ENCODE measurements at places on chromosomes 11 and 22.

DNA sequence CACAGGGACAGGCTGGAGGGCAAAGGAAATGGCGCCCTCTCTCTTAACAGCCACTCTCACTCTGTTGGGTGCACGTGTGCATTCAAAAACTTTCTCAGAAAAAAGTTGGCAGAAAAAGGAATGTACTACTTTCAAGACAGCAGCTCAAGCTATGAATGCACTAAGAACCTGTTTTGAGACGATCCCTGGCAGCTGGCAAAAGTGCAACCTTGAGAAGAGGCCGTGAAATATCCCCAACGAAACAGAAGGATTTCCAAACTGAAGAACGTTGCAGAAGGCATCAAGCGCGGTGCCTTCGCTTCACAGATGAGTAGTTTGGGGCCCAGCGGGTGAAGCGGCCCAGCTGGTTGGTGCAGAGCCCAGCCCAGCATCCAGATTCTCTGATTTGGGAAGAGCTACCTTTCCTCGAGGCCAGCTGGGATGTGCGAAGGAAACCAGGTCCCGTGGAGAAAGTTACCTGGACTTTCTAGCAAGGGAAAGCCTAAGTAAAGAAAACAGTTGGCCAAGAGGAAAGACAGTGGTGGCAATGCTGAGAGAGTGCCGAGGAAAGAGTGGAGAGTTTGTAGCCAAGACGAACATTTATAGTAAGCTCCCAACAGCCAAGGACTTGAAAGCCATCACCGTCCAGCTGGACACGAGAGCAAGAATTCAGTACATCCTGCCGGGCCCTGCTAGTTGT, 16.3 kb downstream of the IFT27 start:
- DNase-seq = no peak

DNA sequence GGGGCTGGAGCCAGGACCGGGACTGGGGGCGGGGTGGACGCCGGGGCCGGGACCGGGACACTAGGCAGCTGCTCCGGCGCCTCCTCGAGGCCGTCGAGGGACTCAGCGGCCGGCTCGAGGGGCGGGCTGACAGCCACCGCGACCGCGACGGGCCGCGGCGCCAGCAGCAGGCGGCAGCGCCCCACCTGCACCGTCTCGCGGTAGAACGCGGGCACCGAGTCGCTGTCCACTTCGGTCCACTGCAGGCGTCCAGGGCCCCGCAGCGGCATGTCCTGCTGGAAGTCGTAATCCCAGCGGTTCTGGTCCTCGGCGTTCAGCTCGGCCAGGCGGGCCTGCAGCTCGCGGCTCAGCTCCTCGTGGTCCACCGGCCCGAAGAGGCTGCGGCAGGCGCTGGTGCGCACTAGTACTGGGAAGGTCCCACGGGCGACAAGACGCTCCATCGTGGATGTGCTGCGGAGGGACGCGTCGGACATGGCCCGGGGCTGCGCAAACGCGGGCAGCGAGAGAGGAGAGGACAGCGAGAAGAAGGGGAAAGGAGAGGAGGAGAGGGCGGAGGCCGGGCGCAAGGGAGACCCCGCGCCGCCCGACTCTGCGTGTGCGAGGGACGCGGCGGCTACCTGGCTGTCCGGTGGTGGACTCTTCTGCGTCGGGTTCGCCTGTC, 428 bp downstream of the CDKN1C start:
- peak; percentile 9 for DNase-seq

GRCh38 chr11:61895046-61895717, 3.8 kb upstream of the FADS3 start:
- no peak for DNase-seq

GRCh38 chr22:25668437-25668836, 73.6 kb upstream of the MYO18B start:
- DNase-seq = no peak

DNA sequence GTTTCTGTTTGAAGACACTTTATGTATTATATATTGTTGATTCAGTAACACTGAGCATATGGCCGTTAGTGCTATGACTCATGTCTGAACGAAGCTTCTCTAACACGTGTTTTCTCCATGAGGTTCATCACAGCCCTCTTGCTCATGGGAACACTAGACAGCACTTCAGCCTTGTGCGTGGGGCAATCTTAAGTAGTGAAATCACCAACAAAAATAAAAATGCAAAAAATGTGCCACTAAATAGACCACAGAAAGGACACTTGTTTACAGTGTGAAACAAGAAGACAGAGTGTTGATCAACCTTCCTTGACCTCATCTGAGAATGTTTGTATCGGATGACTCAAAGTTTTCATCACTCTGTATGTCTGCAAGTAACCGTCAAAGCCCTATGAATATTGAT, 94.5 kb downstream of the FDX1 start:
- peak; percentile 26 for DNase-seq

GRCh38 chr22:41801147-41801819, 804 bp downstream of the CCDC134 start:
- no peak for DNase-seq

DNA sequence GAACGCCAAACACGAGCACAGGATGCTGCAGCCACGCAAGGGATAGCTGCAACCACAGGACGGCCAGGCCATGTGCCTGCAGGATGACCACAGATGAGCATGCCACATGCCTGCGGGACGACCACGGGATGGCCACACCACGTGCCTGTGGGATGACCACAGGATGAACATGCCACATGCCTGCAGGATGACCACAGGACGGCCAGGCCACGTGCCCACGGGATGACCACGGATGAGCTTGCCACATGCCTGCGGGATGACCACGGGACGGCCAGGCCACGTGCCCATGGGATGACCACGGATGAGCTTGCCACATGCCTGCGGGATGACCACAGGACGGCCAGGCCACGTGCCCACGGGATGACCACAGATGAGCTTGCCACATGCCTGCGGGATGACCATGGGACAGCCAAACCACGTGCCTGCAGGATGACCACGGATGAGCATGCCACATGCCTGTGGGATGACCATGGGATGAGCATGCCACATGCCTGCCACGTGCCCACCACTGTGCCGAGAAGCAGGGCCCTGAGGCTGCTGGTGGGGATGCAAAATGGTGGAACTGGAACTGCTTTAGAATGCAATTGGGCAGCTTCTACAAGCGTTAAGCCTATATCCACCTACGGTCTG, 12.8 kb upstream of the MOB2 start:
- no peak for DNase-seq

GRCh38 chr11:111384494-111384893, 5.4 kb upstream of the POU2AF1 start:
- no peak for DNase-seq

DNA sequence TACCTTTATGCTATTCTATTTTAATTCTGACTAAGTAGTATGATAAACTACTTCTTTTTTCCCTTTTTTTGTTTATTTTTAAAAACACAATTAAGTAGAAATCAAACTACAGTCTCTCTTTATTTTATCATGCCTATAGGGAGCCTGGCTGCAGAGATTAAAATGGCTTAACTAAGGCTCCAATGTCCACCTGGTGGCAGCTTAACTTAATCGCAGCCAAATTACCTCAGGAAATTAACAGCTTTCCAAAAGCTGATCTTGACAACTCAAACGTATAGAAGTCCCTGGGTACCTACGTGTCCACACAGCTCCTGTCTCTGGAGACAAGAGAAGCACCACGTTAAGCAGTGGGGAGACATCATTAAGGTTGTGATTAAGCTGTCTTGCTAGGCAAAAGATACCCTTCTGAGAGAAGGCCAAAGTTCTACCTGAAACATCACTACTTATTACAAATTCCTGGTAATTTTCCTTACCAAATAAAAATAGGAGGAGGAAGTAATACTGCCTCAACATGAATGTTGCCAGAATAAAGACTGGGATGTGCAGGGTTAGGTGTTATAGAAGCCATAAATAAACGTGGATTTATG, 63.2 kb upstream of the SNX19 start:
- DNase-seq = no peak

- no peak for DNase-seq
Measured at GRCh38 chr11:93689240-93689639, 27.8 kb downstream of the CEP295 start.

DNA sequence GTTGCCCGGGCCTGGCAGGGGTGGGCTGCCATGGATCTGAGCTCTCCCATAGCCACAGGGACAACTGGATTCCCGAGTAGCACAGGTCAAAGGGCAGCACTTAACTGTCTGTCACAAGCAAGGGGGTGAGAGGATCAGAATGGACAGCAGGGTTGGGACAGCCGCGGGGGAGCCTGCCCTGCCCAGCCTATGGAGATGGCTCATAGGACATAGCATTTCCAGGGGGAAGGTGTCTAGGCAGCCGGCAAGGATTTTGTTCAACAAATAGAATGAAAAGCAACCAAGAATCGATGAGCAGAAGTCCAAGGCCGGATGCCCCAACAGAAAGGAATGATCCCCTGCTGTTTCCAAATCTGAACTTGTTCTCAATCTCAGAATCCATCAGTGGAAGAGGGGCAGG, 92.9 kb downstream of the RPS6KA4 start:
- DNase-seq = no peak

DNA sequence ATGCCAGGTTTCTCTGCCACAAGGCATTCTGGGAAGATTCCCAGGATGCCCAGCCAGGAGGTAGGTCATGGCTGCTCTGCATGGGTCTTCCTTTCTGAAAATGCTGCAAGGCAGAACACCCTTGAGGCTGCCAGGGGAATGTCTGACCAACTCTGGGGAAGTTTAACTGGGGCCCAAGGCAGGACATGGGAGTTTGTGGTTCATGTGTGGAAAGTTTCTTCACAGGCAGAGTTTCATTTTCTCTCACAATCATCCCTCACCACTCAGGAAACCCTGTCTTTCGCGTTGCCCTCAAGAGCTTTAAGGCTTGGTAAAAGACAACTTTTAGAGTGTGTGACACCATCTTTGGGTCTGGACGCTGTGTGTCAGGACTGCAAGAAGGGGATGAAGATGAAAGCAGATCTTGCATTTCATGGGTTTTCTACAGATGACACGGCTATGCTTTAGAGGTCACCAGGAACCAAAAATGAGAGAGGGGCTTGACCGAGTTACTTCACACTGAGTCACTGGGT, 133.5 kb downstream of the CD44 start:
- peak; percentile 59 for DNase-seq

- DNase-seq = no peak
Measured at GRCh38 chr11:131544591-131544990, 174.2 kb downstream of the NTM start.

DNA sequence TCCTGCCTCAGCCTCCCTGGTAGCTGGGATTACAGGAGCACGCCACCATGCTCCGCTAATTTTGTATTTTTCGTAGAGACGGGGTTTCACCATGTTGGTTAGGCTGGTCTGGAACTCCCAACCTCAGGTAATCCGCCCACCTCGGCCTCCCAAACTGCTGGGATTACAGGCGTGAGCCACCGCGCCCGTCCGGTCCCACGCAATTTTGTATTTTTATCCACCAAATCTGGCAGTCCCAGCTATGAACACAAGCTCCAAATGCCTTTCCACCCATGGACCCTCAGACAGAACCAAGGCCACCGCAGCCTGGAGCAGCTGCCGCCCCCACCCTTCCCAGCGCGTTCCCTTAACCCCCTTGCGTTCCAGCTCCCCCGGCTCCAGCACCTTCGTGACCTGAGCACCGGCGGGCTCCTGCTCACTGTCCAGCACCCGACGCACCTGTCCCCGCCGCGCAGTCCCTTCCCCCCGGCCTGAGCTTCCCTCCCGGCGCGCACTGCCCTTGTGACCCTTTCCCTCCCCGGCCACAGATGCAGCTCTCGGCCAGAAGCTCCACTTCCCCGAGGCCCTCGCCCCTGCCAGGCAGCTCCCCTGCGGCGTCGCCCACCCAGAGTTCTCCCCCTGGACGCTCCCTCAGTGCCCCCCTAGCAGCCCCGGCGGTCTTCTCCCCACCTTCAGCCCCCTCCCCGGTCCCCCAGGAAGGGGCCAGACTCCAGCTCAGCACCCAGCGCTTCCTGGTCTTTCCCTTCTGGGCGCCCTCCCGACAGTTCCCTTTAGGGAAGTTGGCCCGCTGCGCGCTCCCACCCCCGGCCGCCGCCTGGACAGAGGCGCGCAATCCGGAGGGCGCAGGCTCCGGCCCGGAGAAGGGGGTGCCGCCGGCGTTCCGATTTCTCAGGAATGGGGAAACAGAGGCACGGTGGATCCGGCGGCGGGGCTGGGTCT, 5.6 kb upstream of the ZBED4 start:
- DNase-seq = no peak

- no peak for DNase-seq
Measured at GRCh38 chr11:69655479-69656428, 14.8 kb downstream of the CCND1 start.

Data from CD4-positive, alpha-beta T cell treated with Interleukin-2 at 100 ng/mL for 4 hours (primary cell).